Panc1 (cell line): ENCODE measurements at places on chromosomes 4 and X.

GRCh38 chr4:92128676-92129075 is 175.1 kb upstream of the GRID2 start:
- DNase-seq: no peak
- no peaks in the 10 kb centered on the region for H3K27me3 ChIP-seq
- H3K36me3 ChIP-seq: no peaks in the 10 kb centered on the region

GRCh38 chr4:172830295-172830764 is 338.3 kb upstream of the GALNT7 start:
- DNase-seq: no peak
- no peaks in the 10 kb centered on the region for H3K4me1 ChIP-seq
- H3K27me3 ChIP-seq: no peaks in the 10 kb centered on the region
- H3K27ac ChIP-seq: no peak overlapping the region
- H3K4me3 ChIP-seq: no peak overlapping the region
- no peaks in the 10 kb centered on the region for H3K36me3 ChIP-seq

DNA sequence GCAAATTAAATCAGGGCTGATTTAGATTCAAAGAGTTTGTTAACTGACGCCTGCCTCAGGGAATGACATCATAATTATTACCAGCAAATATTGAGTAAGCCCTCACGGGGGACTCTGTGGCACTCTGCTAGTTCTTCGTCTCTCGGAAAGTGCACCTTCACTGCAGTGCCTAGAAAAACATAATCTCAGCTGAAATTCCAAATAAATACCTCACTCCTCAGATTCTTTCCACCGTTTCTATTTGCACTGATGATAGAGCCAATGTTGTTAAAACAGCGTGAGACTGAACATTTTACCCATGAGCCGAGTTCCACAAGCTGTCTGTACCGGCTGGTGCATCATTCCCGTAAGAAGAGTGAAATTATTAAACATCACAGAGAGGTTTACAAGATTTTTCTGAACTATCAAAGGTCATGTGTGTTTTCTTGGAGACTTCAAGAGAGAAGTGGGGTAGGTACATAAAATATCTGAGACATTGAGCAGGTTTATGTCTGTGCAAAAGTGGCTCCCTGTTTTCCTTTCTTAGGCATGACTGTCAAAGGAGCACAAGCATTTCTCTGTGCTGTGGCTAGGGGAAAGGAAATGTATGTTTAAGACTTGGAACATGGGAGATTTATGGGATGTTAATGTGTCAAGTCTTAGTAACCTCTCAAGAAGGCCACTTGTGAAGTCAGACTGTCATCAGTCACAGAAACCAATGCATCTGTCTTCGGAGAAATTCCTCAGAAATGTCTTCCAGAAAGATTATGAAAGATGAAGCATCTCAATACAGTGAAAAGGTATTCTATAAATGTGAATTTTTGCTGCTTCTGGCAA is 119.6 kb downstream of the CBLL2 start:
- no peak overlapping the region for H3K27ac ChIP-seq
- no peaks in the 10 kb centered on the region for H3K36me3 ChIP-seq
- no peaks in the 10 kb centered on the region for H3K27me3 ChIP-seq
- no peaks in the 10 kb centered on the region for H3K4me1 ChIP-seq
- no peak overlapping the region for H3K4me3 ChIP-seq
- no peak for DNase-seq

DNA sequence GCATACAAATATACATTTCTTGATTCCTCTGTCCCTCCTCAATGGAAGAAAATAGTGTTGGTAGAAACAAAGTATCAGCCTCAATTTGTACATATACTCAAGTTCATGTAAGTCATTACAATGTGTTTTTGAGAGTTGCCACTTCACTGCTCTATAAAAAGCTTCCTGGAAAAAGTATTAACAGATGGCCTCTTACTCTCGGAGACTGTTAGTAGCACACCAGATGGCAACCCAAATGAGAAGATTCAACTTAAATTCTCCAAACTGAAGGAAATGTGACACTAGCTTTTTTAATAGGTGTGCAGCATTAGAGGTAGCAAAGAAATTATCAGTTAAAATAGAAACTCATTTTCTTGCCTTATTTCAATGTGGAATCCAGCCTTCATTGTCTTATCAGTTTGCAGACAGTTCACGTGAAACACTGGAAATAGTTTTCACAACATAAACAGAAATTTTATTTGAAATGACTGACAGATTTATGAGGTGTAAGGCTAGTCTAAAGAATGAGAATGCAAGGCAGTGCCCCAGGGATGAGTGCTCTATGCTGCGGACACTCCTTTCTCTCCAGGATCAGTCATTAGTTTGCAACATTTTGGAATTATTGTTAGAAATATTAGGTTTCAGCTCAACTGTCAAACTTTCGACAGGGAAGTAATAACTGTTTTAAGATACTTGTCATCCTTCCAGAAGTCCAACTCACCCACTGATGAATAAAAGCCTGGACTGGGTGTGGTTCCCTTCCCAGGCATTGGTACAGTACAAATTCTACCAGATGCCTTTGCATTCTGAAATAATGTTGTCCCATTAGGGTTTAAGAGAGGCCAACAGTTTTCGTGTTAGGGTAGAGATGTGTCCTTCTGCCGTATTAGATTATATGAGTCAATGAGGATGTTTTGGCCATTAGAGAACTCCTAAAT is 50.9 kb downstream of the IDS start:
- no peak for DNase-seq
- H3K27me3 ChIP-seq: no peaks in the 10 kb centered on the region
- H3K27ac ChIP-seq: no peak overlapping the region
- no peak overlapping the region for H3K4me3 ChIP-seq
- H3K4me1 ChIP-seq: no peaks in the 10 kb centered on the region

- H3K4me3 ChIP-seq: no peak overlapping the region
- peaks cover 8% of the 10 kb centered on the region for H3K27me3 ChIP-seq
- no peak overlapping the region for H3K27ac ChIP-seq
- DNase-seq: no peak
Observed at GRCh38 chr4:3878678-3879077, 112.5 kb downstream of the ADRA2C start.

DNA sequence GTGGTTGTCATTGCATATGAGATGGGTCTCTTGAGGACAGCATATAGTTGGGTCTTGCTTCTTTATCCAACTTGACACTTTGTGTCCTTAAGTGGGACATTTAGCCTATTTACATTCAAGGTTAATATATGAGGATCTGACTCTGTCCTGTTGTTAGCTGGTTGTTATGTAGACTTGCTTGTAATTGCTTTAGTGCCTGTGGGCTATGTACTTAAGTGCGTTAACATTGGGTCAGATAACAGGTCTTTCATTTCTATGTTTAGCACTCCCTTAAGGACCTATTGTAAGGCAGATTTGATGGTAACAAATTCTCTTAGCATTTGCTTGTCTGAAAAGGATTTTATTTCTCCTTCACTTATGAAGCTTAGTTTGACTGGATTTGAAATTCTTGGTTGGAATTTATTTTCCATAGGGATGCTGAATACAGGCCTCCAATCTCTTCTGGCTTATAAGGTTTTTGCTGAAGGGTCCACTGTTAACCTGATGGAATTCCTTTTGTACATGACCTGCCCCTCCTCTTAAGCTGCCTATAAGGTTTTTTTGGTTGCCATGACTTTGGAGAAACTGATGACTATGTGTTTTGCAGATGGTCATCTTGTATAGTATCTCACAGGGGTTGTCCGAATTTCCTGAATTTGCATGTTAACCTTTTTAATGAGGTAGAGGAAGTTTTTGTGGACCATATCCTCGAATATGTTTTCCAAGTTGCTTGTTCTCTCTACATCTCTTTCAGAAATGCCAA is 162.0 kb downstream of the NKX6-1 start:
- H3K36me3 ChIP-seq: no peaks in the 10 kb centered on the region
- no peak overlapping the region for H3K4me3 ChIP-seq
- H3K4me1 ChIP-seq: no peaks in the 10 kb centered on the region
- H3K27me3 ChIP-seq: no peaks in the 10 kb centered on the region

DNA sequence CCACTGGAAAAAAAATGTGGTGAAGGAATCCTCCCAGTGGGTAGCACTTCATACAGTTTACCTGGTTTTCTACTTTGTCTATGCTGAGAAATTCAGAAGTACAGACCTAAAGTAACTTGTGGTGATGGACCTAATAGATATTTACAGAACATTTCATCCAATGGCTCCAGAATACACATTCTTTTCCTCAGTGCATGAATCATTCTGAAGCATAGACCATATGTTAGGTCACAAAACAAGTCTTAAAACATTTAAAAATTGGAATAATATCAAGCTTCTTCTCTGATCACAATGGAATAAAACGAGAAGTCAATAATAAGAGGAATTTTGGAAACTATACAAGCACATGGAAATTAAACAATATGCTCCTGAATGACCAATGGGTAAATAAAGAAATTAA is 450.1 kb upstream of the INTU start:
- no peak for DNase-seq
- H3K27ac ChIP-seq: no peak overlapping the region
- H3K4me3 ChIP-seq: no peak overlapping the region

GRCh38 chr4:186644737-186645261 is 78.9 kb downstream of the FAT1 start:
- no peak overlapping the region for H3K4me3 ChIP-seq
- no peak for DNase-seq
- no peaks in the 10 kb centered on the region for H3K27me3 ChIP-seq
- H3K4me1 ChIP-seq: peaks cover 16% of the 10 kb centered on the region
- peak overlapping the region; percentile 57 for H3K27ac ChIP-seq
